Cardiac muscle cell (in vitro differentiated cells and primary cell): ENCODE measurements at places on chromosomes 6 and 20. TPM values are rescaled to one million over a fixed set of nuclear protein-coding genes. Genes with fewer than 3 reads are reported as not detected.

GRCh38 chr6:18609715-18610114, 222.6 kb downstream of the RNF144B start:
- H3K27ac ChIP-seq: no peak overlapping the region
- H3K27me3 ChIP-seq: no peaks in the 10 kb centered on the region

The EMILIN3 gene
- total RNA-seq: 1.3 and 2.3 TPM in 2 replicates

GRCh38 chr6:44327096-44327495, 13.9 kb upstream of the AARS2 start:
- H3K4me1 ChIP-seq: no peaks in the 10 kb centered on the region
- H3K4me3 ChIP-seq: no peak overlapping the region
- no peak overlapping the region for H3K27ac ChIP-seq
- H3K36me3 ChIP-seq: no peaks in the 10 kb centered on the region

GRCh38 chr6:87572883-87573282, 16.9 kb downstream of the RARS2 start:
- H3K27ac ChIP-seq: no peak overlapping the region
- H3K4me3 ChIP-seq: no peak overlapping the region
- H3K36me3 ChIP-seq: peaks cover 6% of the 10 kb centered on the region

- H3K36me3 ChIP-seq: peaks cover 29% of the 10 kb centered on the region
- no peak overlapping the region for H3K27ac ChIP-seq
- no peak overlapping the region for H3K4me3 ChIP-seq
- no peaks in the 10 kb centered on the region for H3K27me3 ChIP-seq
Measured at GRCh38 chr20:37994512-37994911, 38.7 kb downstream of the TTI1 start.

The ELOVL2 gene
- 0.06 and 0.63 TPM in 2 replicates for total RNA-seq

The OOEP gene
- total RNA-seq: not detected in 2 replicates

- no peaks in the 10 kb centered on the region for H3K36me3 ChIP-seq
- no peak overlapping the region for H3K27ac ChIP-seq
- H3K27me3 ChIP-seq: no peaks in the 10 kb centered on the region
- no peak overlapping the region for H3K4me3 ChIP-seq
Measured at GRCh38 chr6:161487694-161488093, 213.8 kb upstream of the AGPAT4 start.

DNA sequence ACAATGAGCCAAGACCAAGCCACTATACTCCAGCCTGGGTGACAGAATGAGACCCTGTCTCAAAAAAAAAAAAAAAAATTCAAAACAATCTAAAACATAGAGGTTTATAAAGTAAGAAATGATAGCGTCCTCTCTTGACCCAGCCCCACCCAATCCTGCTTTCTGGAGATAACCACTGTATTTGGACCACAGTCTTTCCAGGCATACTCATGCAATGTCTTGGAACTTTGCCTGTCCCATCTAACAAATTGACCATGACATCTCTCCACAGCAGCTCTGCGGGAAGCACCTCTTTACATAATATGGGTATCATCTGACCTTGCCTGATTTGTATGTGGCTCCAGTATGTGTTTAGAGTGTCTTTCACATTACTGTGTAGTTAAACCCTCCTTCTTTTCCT, 9.1 kb upstream of the SHLD1 start:
- no peaks in the 10 kb centered on the region for H3K4me1 ChIP-seq
- H3K36me3 ChIP-seq: no peaks in the 10 kb centered on the region
- no peaks in the 10 kb centered on the region for H3K27me3 ChIP-seq
- no peak overlapping the region for H3K27ac ChIP-seq
- H3K4me3 ChIP-seq: no peak overlapping the region

DNA sequence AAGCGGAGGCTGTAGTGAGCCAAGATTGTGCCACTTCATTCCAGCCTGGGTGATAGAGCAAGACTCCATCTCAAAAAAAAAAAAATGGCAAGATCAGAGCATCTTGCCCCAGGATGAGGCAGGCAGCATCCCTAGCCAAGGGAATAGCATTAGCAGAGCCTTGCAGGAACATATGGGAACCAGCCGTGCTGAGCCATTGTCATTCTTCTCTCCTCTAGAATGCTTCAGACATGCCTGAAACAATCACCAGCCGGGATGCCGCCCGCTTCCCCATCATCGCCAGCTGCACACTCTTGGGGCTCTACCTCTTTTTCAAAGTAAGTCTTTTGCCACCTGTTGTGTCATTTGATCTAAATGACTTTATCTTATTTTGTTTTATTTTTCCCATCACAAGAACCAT, 13.0 kb downstream of the HM13 start:
- no peak overlapping the region for H3K27ac ChIP-seq
- no peak overlapping the region for H3K4me3 ChIP-seq
- H3K27me3 ChIP-seq: no peaks in the 10 kb centered on the region
- no peaks in the 10 kb centered on the region for H3K4me1 ChIP-seq
- H3K36me3 ChIP-seq: peaks cover 26% of the 10 kb centered on the region

- H3K27me3 ChIP-seq: peaks cover 2% of the 10 kb centered on the region
- H3K36me3 ChIP-seq: no peaks in the 10 kb centered on the region
- H3K27ac ChIP-seq: no peak overlapping the region
- H3K4me1 ChIP-seq: peaks cover 18% of the 10 kb centered on the region
Measured at GRCh38 chr20:50215926-50216325, 25.3 kb downstream of the CEBPB start.
